ENCODE measurements at places on chromosomes 3 and 15. TPM values are rescaled to one million over a fixed set of nuclear protein-coding genes. Genes with fewer than 3 reads are reported as not detected.

DNA sequence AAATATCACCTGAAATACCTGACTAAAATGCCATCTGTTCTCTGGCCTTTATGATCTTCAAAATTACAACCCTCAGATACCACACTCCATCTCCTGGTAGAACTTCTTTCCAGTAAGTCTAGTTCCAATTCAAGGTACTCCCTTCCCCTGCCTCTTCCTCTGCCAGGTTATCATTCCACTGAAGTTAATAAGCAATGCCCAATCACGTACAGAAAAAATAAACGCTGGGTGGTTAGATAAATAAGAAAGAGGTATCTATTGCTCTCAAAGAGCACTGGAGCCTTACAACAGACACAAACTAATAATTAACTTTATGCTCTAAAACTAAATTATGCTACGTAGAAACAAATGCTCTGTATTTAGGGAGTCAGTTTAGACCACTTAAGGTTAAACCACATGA, 112.5 kb downstream of the MYO9A start:
- no peak for DNase-seq

GRCh38 chr3:52153389-52154096, 680 bp downstream of the POC1A start:
- DNase-seq, result no peak

Gene NEK10
- 3.1 TPM for polyA plus RNA-seq

- DNase-seq, result no peak
Observed at GRCh38 chr3:194707147-194707540, 21.5 kb downstream of the FAM43A start.

- DNase-seq, result no peak
Observed at GRCh38 chr3:40019376-40019775, 210.0 kb downstream of the MYRIP start.

DNA sequence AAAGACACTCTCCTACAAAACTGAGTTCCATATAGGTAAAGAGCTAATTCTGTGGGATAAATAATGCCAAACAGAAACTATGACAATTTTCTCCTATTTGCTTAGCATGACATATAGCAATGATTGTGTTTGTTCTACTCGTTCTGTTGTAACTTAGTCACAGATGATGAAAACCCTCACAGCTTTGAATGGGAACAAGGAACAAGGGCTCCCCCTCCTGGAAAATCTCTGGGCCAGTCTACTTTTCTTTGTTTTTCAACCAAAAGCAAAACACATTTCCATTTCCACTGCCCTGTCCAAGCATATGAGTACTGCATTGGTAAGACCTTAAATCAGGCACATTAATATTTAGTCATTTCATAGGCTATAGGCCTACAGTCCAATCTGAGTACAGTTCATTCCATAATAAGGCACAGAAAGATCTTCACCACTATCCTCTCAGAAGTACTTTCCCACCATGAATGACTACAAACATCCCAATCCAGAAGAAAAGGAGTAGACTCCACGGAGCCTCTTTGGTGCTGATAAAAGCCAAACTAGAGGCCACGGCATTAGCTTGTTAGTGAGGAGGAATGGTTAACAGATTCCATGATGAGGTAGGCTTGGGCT, 67.1 kb downstream of the ATP8B4 start:
- peak; percentile 33 for DNase-seq

DNA sequence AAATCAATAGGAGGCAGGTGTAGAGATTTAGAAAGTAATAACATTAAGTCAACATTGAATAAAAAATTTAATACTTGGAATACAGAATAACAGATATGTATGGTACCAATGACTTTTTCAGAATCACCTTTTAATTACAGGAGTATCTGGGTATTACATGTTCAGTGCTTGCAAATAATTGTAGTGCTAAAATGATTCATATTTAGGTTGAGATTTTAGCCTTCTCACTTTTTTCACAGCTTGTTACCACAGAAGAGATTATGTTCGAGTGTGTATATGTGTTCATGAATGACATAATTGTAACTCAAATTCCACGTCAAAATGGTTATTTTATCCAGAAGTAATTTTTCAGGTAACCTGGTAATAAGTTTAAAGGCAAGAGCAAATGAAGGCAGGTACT, 187.9 kb upstream of the TBL1XR1 start:
- no peak for DNase-seq

- DNase-seq, result no peak
Observed at GRCh38 chr3:5035692-5036391, 56.6 kb downstream of the BHLHE40 start.

DNA sequence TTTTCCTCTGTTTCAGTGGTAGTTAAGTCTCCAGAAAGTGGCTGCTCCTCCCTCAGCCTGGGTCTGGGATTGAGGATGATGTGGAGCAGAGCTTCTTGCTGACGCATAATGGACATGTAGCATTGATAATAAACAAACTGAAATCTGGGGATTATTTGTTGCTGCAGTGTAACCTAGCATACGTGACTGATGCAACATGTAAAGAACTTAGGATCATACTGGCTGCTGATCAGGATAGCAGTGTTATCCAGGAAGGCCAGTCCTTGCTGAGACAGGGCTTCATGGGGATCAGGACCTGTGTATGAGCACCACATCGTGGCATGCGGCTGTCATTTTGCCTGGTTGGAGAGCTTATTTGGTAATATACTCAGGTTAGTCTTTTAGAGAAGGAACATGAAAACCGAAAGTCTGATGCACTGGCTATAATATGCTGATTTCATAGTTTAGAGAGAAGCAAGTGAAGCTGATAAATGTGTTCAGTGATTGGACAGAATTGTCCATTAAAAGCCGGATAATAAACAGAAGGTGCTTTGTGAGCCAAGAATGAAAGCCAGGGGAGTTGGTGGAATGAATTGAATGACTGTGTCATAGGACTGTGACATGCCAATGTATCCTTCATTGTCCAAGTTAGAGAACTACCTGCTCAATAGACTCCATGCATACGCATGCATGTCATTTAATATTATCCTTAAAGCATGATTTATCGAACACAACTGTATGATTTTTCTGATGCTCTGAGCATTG, 4.1 kb downstream of the MINAR1 start:
- DNase-seq, result no peak
